ENCODE measurements at places on chromosomes 4 and X. TPM values are rescaled to one million over a fixed set of nuclear protein-coding genes. Genes with fewer than 3 reads are reported as not detected.

Gene IGSF1
- total RNA-seq: 1.00 TPM

Gene UBQLN2
- total RNA-seq: 20.3 TPM

Gene SHROOM4
- 0.09 TPM for total RNA-seq

Gene DMRTC1B
- total RNA-seq: not detected

Gene DCLK2
- 2.9 TPM for total RNA-seq

Gene PAGE1
- total RNA-seq: not detected

Gene MTMR8
- 2.8 TPM for total RNA-seq

Gene ASMT
- total RNA-seq: not detected

Gene SPINK2
- total RNA-seq: not detected

Gene FMR1
- total RNA-seq: 56.8 TPM

Gene QDPR
- total RNA-seq: 47.3 TPM

Gene CDS1
- total RNA-seq: 18.1 TPM

Data from Caco-2 (cell line).